ENCODE measurements at places on chromosomes 5 and 9.
A peak's percentile ranks its signal among the peaks of the same experiment; 100 is the strongest.

GRCh38 chr5:117649821-117650220, 1075.2 kb upstream of the SEMA6A start:
- DNase-seq, result no peak

DNA sequence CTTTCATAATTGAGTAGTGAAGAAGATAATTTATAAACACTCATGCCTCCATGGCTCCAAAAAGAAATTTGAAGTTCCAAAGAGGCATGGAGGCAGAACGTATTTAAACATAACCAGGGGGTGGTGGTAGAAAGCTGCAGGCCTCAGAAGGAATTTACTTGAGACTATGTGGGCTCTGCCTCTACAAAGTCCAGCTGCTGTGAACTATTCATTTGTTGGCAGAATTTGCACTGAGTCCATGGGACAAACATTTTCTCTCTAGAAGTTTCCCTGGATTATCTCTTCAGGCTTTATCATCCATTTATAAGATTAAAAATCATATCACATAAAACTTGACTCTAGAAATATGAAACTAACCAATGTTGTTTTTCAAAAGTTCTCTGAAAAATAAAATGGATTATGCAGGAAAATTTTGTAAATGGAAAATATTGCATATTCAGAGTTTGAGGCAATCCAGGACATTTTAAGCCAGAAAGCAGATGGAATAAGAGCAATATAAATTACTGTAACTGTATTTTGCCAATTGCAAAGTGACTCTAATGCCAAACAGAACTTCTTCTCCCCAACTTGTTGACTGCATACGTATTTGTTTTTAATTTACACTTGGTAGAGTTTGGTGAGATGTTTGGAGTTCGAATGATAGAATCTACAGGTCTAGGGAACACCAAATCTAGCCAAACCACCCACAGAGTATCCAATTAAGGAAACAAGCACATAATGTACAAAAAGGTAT, 258.2 kb downstream of the ENC1 start:
- DNase-seq, result no peak

- no peak for DNase-seq
Measured at GRCh38 chr9:18327121-18327520, 146.8 kb upstream of the ADAMTSL1 start.

GRCh38 chr5:35717718-35718117, 100.1 kb downstream of the SPEF2 start:
- no peak for DNase-seq

DNA sequence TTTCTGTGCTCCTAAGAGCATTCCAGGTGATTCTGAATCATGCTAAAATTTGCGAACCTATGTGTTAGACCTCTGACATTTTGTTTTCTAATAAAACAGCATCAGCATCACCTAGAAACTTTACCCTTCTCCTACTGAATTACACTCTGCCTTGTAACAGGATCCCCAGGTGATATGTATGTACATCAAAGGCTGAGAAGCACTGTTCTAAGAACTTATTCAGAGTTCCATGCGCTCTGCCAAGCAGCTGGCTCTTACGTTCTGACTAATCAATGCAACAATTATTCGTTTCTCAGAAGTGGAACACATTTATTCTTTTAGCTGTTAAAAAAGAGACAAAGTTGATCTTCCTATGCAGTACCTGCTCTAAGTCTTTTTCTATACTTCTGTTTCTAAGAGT, 228.6 kb downstream of the SLF1 start:
- no peak for DNase-seq

- no peak for DNase-seq
Measured at GRCh38 chr9:20948703-20949102, 82.7 kb downstream of the HACD4 start.

GRCh38 chr9:1055166-1055565, 5.0 kb downstream of the DMRT2 start:
- no peak for DNase-seq

GRCh38 chr5:131258733-131259132, 5.1 kb upstream of the CDC42SE2 start:
- no peak for DNase-seq

DNA sequence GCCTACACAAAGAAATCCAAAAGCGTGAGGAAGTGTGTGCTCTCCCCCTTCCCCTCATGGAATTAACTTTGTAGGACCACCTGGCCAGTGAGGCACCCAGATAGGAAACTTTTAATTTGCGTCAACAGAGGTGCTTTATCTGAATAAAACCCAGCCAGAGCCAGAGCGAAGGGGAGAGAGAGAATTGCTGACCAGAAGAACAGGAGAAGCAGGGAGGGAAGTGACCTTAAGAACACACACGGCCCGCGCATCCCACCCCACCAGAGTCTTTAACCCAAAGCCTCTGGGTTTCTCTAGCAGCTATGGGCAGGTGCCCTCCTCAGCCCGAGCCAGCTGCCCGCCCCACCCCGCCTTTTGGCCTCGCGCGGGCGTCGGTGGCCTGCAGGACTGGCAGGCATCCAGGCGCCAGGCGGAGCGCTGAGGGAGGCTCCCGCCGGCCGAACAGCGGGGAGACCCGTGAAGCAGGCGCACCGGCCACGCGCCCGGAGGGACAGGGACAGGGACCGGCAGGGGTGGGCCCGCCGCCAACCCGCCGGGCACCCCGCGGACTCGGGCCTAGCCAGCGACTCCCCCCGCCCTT, 580 bp downstream of the ERAP1 start:
- peak; percentile 82 for DNase-seq

DNA sequence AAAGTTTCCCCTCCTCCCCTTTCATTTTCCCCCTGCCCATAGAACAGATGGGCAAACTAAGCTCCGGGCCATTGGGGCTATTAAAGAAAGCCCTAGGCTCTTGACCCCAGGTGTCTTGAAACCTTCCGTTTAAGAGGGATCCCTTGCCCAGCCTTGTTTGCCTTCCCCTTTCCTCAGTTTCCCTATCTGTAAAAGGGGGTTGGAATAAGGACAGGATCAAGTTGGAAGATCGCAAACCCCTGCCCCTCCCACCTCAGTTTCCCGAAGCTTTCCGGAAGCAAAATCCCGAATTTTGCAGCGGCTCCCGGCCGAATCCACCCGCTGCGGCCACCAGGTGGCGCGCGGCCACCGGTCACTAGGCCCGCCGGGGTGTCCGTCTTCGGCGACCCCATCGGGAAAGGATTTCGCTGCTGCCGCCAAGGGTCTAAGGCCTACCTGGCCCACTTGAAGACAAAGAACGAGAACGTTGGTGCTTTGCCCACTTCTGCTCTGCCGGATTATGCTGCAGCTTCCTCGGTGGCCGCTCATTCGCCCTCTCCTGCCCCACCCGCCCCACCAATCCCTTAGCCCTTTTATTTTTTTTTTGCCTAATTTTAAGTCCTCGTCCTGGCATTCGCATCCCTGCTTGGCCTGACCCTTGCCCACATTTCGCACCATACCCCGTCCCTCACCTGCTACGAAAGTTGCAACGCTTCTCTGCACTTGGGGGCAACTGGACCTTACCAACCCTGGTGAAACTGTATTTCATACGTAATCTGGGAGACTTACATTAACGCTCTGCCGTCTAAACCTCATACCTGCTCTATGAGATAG, 962 bp upstream of the NR6A1 start:
- peak; percentile 69 for DNase-seq

GRCh38 chr5:111779922-111780292, 22.9 kb upstream of the NREP start:
- no peak for DNase-seq

DNA sequence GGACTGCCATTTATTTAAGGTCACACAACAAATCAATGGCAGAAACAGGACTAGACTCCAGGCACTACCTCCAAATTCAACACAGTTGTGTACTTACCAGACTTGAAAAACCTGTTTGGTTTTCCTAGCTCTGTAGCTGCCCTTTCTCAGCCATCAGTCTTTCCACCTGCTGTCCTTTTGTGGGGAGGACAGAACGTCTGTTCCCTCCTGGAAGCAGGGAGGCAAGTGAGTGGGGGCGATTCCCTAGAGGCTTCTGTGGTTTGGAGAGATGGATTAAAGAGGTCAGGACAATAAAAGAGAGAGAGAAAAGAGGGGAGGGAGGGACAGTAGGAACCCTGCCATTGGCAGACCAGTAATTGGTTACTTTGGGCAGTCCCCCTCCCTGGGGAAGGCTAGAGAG, 14.7 kb downstream of the ASTN2 start:
- DNase-seq, result no peak

DNA sequence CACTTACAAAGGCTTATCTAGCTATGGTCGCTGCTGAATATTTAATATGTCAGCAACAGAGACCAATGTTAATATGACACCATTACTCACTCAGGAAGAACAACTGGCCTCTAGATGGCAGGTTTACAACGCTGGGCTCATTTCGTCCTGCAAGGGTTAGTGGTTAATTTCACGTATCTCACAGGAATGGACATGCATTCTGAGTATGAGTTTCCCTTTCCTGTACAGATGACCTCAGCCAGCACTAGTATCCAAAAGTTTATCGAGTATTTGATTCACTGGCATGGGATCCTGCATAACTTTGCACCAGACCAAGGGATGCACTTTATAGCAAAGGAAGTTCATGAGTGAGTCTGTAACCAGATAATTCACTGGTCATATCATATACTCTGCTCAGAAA, 8.7 kb upstream of the TRPC7 start:
- no peak for DNase-seq

GRCh38 chr5:150026682-150027172, 26.2 kb downstream of the HMGXB3 start:
- DNase-seq, result no peak

DNA sequence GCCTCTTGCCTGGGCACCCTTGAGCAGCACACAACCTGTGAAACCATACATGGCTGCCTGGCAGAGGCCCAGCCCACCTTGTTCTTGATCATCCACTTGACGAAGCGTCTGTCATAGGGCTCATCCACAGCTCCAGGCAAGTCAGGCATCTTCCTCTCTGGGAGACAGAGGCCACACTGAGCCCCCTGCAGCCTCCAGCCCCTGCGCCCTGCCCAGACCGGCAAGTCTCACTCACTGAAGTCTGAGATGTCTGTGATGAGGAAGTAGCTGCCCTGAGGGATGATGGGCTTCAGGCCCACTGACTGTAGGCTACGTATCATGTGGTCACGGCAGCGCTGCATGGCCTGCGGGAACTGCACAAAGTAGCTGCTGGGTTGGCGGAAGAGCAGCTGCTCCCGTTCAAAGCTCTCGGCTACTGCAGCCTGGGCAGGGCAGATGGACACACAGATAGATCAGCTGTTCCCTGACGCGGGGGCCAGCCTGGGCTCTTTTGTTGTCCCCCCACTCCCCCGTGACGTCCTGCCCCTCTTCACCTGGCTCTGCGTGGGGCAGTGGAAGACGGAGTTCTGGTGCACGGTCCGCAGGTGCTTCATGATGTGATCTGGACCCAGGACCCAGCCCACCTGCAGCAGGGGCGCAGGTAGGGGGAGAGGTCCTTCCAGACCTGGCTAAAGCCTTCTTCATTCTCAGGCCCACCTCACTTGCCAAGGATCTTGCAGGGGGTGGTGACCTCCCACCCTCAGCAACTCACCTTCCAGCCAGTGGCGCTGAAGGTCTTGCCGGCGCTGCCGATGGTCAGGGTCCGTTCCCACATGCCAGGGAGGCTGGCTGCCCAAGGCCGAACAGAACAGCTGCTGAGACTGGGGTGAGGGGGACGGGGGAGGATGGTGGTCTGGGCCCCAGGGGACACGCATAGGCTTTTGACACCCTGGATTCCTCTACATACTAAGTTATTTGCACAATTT, 5.9 kb upstream of the SPOUT1 start:
- DNase-seq, result no peak

DNA sequence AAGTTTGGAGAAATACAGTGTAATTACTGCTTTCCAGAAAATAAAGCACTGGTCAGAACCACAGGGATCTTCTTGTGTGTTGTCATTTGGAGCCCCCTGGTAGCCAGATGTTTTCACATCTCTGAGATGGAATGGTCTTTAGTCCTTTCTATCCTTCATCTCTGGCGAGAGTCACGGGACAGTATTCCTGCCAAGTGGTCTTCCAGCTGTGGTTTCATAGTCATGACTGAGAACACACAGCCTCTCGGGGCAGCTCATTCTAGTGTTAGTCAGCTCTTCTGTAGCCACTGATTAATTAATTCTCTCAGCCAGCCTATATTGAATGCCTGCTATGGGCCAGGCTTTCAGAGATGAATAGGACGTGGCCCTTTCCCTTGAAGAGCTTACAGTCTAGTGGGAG, 34.1 kb downstream of the HMGXB3 start:
- DNase-seq, result no peak

GRCh38 chr9:15403155-15403554, 19.5 kb upstream of the SNAPC3 start:
- no peak for DNase-seq

All from head of caudate nucleus (tissue), 42 donors.